Left hindlimb (tissue), 1 donor: ENCODE measurements at places on chromosomes 16 and 17.
A peak's percentile ranks its signal among the peaks of the same experiment; 100 is the strongest.

DNA sequence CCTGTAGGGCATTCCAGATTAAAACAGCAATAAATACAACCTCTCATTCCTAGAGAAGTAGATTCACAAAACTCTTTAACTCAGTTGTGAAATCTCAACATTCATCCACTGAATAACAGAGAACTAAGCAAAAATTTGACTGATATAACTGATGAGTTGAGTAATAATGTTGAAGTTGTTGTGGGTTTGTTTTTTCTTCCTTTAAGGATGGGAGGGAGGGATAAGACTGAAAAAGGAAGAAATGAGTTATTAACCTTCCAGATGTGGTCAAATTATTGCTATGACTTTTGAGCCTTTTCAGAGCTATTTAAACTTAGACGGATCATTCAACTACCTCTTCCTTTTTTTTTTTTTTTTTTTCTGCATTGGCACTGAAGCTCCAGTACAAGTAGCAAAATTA, 38.6 kb downstream of the SKAP1 start:
- DNase-seq, result no peak

- no peak for DNase-seq
These were observed 90.7 kb downstream of the WWP2 start for GRCh38 chr16:69852815-69853214.

DNA sequence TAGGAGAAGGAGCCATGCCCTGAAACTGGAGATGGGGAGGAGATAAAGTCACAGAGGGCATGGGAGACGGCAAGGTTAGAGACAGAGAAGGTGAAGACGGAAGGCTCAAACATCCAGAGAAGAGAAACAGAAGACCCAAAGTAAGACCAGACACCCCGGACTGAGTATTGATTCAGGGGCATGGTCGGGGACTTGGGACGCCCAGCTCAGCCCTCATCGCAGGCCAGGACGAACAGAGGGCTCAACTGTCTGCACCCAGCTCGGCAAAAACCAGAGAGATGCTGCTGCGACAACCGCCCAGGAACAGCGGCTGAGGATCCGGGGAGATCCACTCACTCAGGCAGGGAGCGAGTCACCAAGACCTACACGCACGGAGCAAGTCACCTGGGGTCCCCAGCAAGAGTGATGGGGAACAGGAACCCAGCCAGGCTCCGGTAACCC, 999 bp downstream of the XYLT1 start:
- DNase-seq, result no peak

- DNase-seq, result no peak
These were observed 12.6 kb upstream of the SNN start for GRCh38 chr16:11655655-11656054.

GRCh38 chr16:27258241-27258734, 10.3 kb downstream of the NSMCE1 start:
- DNase-seq, result no peak

- no peak for DNase-seq
These were observed 168.5 kb downstream of the MSI2 start for GRCh38 chr17:57424777-57425188.

- no peak for DNase-seq
These were observed 105.9 kb downstream of the IRX3 start for GRCh38 chr16:54180421-54181359.

- DNase-seq, result no peak
These were observed 166.4 kb downstream of the CCDC182 start for GRCh38 chr17:57578608-57579225.

- DNase-seq, result no peak
These were observed 1063.8 kb upstream of the CDH8 start for GRCh38 chr16:63100082-63100481.

GRCh38 chr17:42001729-42002128, 15.5 kb downstream of the DNAJC7 start:
- DNase-seq, result no peak

- no peak for DNase-seq
These were observed 1.2 kb downstream of the HS3ST4 start for GRCh38 chr16:25692742-25693508.

DNA sequence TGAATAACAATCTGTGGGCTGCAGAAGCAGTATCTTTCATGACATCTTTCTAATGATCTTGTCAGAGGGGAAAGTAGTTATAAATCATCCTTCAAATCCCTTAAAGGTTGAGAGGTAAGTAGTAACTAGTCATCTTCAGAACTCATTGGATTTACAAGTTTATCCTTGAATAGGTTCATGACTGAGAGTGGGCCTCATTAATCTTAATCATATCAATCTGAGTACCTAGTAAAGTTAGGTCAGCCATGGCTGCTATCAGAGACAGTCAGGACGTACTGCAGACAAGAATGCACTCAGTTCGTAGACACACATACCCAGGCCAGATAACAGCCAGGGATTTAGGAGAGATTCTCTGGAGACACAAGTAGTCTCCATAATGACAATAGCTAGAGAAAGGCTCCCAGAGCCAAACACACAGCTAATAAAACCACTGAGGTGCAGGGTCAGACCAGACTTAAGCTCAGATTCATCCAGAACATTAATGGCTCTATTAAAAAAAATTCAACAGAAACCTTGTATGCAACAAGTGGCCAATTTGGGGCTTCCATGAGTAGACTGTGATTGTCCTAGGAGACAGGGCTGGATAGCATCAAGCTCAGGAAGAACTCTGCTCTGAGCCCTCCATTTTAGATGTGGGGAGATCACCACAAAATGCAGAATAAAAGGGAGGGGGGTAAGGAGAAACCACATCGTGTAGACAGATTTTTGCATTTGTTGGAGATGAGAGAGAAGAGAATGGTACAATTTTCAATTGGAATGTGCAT, 65.8 kb downstream of the TBX4 start:
- DNase-seq, result no peak

DNA sequence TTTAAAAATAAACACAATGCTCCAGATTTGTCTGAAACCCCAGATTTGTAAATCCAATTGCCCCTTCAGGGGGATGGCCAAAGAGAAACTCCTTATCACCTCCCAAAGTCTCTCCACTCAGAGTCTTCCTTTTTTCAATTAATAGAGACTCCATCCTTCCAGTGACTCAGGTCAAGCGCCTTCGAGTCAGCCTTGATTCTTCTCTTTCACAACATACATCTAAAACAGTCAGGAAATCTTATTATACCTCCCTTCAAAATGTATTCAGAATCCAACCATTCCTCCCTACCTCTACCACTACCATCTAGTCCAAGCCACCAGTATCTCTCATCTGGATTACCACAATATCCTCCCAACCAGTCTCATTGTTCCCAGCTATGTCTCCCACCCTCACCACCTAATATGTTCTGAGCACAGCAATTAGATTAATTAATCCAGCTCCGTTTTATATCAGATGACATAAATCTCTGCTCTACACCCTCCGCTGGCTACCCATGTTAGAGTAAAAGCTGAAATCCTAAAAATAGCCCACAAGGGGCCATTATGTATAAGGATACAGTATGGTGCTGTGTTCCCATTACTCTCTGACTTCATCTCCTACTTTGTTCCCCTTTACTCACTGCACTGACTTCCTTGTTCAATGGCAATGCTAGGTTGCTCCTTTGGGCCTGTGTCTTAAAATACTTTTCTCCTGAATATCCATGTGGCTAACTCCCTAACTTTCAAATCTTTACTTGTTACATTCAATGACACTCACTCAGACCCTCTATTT, 11.8 kb downstream of the SIAH1 start:
- DNase-seq, result no peak

- no peak for DNase-seq
These were observed 6.2 kb upstream of the CASC3 start for GRCh38 chr17:40134184-40134583.

- DNase-seq, result peak; percentile 20
These were observed 221.8 kb upstream of the TNRC6C start for GRCh38 chr17:77736721-77737120.

DNA sequence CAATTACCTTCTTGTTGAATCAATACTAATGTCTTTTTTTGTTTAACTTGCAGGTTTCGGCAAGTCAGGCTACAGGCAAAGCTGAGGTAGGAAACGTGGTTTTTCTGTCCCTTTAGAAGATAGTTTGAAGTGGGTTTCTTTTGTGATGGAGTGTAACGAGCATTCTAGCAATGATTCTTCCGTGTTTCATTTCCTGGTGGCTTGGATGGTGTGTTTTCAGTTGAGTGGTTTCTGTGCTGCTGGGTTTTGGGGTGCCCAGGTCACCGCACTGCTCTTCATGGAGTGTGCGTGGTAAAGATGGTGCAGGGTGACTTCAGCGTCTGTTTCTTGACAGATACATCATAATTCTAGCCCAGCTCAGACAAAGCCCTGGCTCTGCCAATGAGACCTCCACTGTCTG, 769.7 kb upstream of the EEF2KMT start:
- no peak for DNase-seq

- DNase-seq, result peak; percentile 81
These were observed 59.1 kb downstream of the TIMM22 start for GRCh38 chr17:1055751-1056645.

DNA sequence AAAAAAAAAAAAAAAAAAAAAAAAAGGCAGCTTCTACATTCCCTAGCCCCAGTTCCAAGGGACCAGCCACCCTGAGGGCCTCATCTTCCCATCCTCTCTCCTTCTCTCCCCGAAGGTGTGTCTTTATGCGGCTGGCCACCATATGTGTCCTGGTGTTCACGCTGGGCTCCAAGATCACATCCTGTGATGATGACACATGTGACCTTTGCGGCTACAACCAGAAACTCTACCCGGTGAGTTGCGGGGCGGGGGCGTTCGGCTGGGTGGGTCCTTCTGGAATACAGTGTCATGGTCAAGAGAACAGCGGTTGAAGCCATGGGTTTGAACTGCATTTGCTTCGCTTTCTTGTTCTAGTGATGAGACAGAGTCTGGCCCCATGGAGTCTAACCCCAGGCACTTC, 22.6 kb upstream of the COQ7 start:
- no peak for DNase-seq

GRCh38 chr17:79441356-79442160, 169.3 kb downstream of the RBFOX3 start:
- no peak for DNase-seq

GRCh38 chr17:1362065-1362848, 37.8 kb downstream of the YWHAE start:
- no peak for DNase-seq

- peak; percentile 56 for DNase-seq
These were observed 35.1 kb downstream of the MFSD11 start for GRCh38 chr17:76772842-76773525.

DNA sequence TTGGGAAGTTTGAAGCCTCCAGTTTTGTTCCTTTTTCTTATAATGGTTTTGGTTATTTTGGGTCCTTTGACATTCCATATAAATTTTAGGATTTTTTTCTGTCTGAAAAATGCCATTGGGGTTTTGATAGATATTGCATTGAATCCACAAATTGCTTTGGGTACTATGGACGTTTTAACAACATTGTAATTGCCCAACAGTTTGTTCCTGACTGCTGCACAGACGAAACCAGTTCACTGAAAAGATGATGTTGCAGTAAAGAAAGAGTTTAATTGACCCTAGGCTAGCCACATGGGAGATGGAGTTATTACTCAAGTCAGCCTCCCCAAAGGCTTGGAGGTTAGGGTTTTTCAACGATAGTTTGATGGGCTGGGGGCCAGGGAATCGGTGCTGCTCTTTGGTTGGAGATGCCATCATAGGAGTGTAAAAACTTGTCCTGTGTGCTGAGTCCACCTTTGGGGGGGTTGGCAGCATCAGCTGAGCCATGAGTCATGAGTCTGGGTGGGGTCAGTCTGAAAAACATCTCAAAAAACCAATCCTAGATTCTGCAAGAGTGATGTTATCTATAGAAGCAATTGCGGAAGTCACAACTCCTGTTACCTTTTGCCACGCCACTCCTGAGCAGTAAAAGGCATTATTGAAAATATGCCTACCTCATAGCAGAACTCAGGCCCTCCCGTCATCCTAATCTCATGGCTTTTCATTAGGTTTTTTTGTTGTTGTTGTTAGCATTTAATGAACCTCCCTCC, 2.7 kb upstream of the PRSS41 start:
- no peak for DNase-seq

GRCh38 chr16:27421961-27422740, 20.2 kb downstream of the IL21R start:
- no peak for DNase-seq

- no peak for DNase-seq
These were observed 76.4 kb downstream of the SEC14L1 start for GRCh38 chr17:77217123-77217522.

DNA sequence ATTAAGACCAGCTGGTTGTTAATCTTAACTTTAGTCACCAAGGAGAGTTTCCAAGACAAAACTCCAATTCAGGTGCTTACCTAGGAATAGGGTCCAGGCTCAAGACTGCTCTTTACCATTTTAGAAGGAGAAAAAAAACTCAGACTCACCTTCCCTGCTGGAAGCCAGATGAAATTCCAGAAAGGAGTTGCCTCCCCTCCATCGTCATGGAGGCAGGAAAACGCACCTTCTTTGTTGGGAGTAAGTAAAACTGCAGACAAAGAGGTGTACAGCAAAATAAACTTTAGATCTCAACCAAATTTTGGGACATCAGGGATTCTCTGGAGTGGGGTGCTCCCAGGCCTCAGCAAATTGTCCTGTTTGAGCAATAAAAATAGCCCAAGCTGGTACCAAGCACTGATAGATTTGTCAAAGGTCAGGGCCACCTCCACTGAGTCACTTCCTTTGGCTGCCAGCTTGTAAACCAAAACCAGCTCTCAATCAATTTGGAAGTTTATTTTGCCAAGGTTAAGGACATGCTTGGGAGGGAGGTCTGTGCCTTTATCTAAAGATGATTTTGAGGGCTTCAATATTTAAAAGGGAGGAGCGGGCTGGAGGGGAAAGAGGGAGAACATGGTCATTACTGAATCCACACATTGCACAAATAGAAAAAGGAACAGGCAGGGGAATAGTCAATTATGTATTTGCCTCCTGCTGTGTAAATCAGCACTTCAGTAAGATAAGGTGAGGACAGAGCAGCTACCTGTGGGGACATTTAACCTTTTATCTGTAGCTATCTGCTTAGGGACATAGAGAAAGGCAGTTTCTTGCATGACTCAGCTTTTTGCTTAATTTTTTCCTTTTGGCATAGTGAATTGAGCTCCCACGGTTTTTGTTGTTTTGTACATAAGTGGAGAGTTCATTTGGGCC, 1.5 kb upstream of the ALDH3A2 start:
- no peak for DNase-seq

GRCh38 chr17:9218064-9218635, 196.8 kb downstream of the NTN1 start:
- DNase-seq, result no peak
